ENCODE measurements at places on chromosomes 1 and 21. TPM values are rescaled to one million over a fixed set of nuclear protein-coding genes. Genes with fewer than 3 reads are reported as not detected.

Gene AMIGO1
- 2.7 TPM for total RNA-seq

Gene TMCO4
- total RNA-seq: 16.0 TPM

Gene OLFML3
- 7.0 TPM for total RNA-seq

Gene HES3
- not detected for total RNA-seq

Gene ZNF436
- total RNA-seq: 10.5 TPM

DNA sequence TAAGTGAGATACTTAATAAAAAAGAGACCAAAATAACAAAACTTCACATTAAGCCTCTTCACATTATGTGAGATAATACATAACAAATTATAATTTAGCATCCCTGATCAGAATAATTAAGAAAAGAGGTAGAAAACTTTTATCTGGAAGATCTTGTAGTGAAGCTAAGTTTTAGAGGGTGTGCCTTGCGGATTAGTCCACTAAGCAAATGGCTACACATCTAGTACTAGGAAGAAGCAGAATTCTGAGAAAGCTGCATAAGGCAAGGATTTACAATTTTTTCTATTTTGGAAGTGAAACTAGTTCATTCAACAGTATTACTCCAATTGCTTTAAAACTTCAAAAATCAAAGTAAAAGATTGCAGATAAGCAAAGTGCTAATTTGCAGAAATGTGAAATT lies 3.5 kb downstream of the YOD1 start:
- 0 out of 2 replicates have a peak overlapping the region, but pooled peaks have one; percentile 0 for H3K27ac ChIP-seq
- peaks cover 71% of the 10 kb centered on the region for H3K36me3 ChIP-seq

DNA sequence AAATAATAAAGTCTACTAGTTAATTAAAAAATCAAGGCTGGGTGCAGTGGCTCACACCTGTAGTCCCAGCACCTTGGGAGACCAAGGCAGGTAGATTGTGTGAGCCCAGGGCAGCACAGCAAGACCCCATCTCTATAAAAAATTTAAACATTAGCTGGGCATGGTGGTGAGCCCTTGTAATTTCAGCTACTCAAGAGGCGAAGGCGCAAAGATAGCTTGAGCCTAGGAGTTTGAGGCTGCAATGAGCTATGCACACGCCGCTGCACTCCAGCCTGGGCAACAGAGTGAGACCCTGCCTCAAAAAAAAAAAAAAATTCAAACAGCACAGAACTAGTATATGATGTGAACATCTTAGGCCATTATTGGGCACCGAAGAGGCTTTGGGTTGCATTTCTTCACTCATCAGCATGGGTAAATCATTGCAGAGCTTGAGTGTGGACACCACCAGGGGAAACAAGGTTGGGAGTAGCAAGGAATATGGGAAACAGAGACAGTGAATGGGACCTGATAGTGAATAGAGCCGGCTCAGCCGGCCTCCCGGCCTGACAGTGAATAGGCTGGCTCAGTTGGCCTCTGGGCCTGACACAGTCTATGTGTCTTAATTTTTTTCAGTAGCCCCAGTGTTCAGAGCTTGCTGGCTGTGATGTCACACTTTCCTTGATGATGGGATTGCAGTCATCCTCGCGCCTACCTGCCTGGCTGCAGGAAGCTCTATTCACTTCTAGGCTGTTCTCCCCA lies 89.1 kb upstream of the ERRFI1 start:
- no peak overlapping the region for H3K27ac ChIP-seq
- no peaks in the 10 kb centered on the region for H3K36me3 ChIP-seq
- no peaks in the 10 kb centered on the region for H3K27me3 ChIP-seq

- H3K36me3 ChIP-seq: no peaks in the 10 kb centered on the region
- no peak for DNase-seq
- no peak overlapping the region for H3K27ac ChIP-seq
- no peak overlapping the region for H3K4me3 ChIP-seq
- H3K27me3 ChIP-seq: no peaks in the 10 kb centered on the region
- H3K4me1 ChIP-seq: no peaks in the 10 kb centered on the region
These were observed 101.3 kb upstream of the C1orf21 start for GRCh38 chr1:184285401-184286087.

DNA sequence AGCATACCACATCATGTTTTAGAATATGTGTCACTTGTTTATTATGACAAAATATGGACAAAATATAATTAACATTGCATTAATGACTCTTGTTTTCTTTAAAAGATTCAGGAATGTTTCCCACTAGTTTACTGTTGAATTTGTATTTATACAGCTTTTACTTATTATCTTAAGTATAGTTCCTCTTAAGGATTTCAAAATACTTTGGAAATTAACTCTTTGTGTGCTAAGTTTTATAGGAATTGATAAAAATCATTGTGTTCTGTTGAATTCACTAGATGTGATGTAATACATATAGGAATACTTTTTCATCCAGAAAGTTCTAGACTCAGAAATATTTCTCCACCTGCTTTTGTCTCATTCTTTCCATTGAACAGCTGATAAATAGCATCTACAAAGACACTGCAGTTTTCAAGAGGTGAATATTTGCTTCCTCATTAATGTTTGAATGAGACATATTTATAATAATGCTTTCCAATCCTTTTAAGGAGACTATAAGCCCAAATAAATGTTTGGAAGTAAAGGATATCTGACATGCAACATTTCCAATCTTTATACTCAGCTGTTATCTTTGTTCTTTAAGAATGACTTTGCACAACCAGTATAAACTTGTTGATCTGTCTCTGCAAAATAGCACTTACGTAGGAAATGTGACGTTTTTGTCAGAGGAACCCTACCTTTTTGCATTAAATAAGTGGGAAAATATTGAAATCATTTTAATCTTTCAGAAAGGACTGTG lies 38.4 kb upstream of the SAMSN1 start:
- H3K27me3 ChIP-seq: peaks cover 8% of the 10 kb centered on the region
- H3K4me3 ChIP-seq: no peak overlapping the region
- no peaks in the 10 kb centered on the region for H3K4me1 ChIP-seq
- H3K27ac ChIP-seq: no peak overlapping the region
- no peaks in the 10 kb centered on the region for H3K36me3 ChIP-seq

DNA sequence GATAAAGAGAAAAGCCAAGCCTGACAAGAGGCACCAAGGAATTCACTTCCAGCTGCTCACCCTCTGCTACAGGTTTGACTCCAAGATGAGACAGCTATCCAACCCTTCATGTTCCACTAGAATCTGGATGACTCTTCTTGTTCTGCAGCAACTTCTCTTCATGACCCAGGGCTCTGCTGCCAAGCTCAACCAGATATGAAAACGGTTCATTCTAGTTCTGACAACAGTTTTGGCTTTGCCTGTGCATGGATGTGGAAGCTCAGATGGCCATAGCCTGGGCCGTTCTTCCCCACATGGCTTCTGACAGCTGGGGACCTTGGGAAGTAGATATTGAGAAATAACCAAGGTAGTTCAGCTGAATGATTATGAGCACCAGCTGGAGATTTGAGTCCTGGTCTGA lies 13.7 kb downstream of the PI4KB start:
- H3K4me3 ChIP-seq: no peak overlapping the region
- no peaks in the 10 kb centered on the region for H3K27me3 ChIP-seq
- DNase-seq: no peak
- H3K27ac ChIP-seq: peak overlapping the region; percentile 91

GRCh38 chr1:66641891-66642473 lies 108.0 kb downstream of the SGIP1 start:
- peaks cover 56% of the 10 kb centered on the region for H3K27me3 ChIP-seq
- H3K27ac ChIP-seq: no peak overlapping the region

- H3K27ac ChIP-seq: peak overlapping the region; percentile 95
These were observed 51.2 kb downstream of the DIP2A start for GRCh38 chr21:46509741-46510502.

DNA sequence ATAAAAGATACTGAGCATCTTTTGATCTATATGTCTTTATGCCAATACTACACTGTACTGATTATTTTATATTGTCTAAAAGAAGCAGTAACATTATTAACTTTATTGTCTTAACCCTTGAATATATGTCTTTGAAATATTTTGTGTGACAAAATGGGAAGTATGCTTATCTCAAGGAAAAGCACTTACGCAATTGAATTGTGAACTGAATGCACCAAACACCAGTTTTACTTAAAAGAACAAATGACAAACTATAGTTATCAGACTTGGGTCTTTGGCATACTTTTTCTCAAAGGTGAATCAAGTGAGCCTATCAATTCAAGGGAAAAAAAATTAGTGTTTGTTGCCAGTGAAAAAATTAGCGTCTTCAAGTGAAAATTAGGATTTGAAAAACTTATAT lies 9.2 kb upstream of the SLC6A9 start:
- no peak overlapping the region for H3K4me3 ChIP-seq
- no peak for DNase-seq
- no peaks in the 10 kb centered on the region for H3K36me3 ChIP-seq
- H3K4me1 ChIP-seq: peaks cover 60% of the 10 kb centered on the region
- peak overlapping the region; percentile 2 for H3K27ac ChIP-seq

DNA sequence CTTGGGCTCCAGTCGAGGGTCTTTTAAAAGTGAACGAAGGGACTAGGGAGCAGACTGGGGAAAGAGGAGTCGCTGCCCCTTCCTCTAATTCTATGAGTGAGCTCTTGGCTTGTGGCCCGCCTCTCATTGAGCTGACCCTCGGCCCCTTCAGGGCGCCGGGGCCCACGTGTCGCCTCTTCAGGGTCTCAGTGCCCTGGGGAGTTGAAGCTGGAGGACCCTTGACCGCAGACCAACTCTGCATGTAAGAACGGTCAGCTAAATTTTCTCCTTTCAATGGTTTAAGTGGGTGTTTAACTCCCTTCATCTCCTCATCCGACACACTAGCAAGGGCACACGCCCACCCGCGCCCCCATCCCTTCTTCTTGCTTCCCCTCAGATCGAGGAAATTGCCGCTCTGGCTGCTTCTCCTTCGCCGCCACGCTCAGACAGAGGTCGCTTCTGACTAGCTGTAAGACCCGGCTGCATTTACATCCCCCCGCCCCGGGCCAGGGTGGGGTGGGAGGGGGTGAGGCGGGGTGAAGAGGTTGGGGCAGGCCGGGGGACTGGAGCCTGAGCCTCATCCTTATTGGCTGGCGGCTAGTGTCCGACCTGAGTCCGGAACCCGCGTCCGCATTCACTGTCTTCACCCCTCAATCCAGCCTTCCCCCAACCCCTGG lies 10.9 kb downstream of the NR5A2 start:
- peaks cover 80% of the 10 kb centered on the region for H3K27me3 ChIP-seq
- H3K27ac ChIP-seq: no peak overlapping the region
- H3K4me3 ChIP-seq: peak overlapping the region; percentile 70
- no peak for DNase-seq

DNA sequence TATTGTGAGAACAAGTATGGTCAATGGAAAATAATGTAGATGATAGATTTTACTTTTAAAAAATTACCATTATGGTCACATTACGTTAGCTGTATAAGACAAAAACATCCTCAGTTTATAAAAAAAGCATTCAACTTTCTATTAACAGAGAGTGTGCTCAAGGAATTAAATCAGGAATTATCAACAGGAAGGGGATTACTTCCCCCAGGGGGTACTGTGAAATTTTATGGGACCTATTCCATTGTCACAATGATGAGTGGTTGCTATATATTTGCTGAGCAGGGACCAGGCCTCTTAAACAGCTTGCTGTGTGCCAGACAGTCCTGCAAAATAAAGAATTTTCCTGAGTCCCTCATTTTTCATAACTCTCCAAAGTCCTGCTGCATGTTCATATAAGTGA lies 21.2 kb downstream of the JAM2 start:
- DNase-seq: no peak
- no peak overlapping the region for H3K4me3 ChIP-seq
- no peak overlapping the region for H3K27ac ChIP-seq
- no peaks in the 10 kb centered on the region for H3K27me3 ChIP-seq

DNA sequence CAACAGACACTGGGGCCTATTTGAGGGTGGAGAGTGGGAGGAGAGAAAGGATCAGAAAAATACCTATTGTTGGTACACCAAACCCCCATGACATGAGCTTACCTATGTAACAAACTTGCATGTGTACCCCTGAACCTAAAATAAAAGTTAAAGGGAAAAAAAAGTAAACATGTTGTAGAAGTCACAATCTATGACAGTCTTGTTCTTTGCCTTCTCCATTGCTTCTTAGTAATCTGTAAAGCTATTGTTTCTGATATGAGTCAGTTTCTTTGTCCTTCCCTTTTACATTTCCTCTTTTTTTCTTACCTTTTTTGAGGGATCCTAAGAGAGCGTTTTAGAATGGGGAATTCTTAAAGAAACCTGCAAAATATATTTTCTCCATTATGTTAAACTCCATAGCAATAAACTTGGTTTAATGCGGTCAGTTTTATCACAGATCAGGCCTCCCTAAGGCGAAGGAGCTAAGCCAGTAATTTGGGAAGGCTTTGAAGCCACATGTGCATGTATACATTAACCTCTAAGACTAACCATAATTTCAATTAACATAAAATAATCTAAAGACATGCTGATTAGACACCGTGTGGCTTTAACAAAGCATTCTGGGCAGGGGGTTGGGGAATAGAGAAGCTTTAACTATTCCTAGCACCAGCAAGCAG lies 77.8 kb upstream of the C1orf105 start:
- peak overlapping the region; percentile 48 for H3K4me3 ChIP-seq
- H3K36me3 ChIP-seq: no peaks in the 10 kb centered on the region
- H3K27ac ChIP-seq: peak overlapping the region; percentile 70
- peaks cover 24% of the 10 kb centered on the region for H3K4me1 ChIP-seq
- H3K27me3 ChIP-seq: no peaks in the 10 kb centered on the region

DNA sequence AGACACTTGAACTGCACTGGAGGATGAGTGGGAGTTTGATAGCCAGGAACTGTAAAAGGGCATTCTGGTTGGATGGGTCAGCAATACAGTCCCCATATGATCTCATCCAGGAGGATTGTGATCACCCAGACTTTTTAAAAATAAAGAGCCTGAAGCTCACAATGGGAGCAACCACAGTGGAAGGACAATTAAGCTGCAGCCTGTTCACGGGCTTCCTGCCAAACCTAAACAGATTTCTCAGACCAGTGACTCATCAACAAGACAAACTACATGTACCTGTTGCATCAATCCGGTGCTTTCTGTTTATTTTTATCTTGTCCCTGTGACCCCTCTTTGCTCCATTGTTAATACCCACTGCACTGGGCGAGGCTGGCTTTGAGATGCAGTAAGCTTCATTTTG lies 52.3 kb downstream of the PAPPA2 start:
- H3K27ac ChIP-seq: no peak overlapping the region
- H3K4me1 ChIP-seq: peaks cover 7% of the 10 kb centered on the region
- DNase-seq: peak; percentile 71
- H3K27me3 ChIP-seq: no peaks in the 10 kb centered on the region
- H3K4me3 ChIP-seq: no peak overlapping the region

DNA sequence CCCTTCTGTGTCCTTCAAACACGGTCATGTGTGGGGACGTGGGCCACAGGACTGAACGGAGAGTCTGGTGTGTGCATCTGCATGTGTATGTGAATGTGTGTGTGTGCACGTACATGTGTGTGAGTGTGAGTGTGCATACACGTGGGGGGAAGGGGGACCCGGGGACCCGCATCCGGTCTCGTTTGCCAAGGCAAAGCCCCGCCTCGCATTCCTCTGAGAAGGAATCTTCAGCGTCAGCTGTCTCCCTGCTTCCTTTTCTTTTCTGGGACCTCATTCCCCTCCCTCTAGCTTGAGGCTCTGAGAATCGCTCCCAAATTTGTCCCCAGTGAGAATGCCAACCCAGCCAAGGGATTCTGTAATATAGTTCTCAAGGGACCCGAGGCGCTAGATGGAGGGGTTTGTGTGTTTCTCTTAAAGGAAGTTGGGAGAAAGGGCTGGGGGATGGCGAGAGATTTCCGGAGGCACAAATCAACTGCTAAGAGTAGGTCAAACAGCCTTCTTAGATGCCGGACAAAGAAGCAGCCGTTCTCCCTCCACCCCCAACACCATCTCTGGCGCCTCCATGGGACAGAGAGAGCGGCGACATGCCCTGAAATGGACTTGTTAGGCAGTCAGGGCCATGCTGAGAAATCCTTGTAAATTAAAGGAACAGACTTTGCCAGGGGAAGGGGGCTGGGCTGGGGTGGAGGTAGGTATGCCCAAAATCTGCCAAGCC lies 6.6 kb downstream of the IFFO2 start:
- H3K4me3 ChIP-seq: no peak overlapping the region
- H3K36me3 ChIP-seq: peaks cover 8% of the 10 kb centered on the region
- peaks cover 52% of the 10 kb centered on the region for H3K4me1 ChIP-seq
- no peak for DNase-seq
- H3K27ac ChIP-seq: no peak overlapping the region
